ENCODE measurements at places on chromosomes 4 and X. TPM values are rescaled to one million over a fixed set of nuclear protein-coding genes. Genes with fewer than 3 reads are reported as not detected.

RPS6KA6 gene
- total RNA-seq, result 8.9 TPM

- DNase-seq, result peak; percentile 90
These were observed 10.2 kb downstream of the HNRNPH2 start for GRCh38 chrX:101417981-101418841.

DNA sequence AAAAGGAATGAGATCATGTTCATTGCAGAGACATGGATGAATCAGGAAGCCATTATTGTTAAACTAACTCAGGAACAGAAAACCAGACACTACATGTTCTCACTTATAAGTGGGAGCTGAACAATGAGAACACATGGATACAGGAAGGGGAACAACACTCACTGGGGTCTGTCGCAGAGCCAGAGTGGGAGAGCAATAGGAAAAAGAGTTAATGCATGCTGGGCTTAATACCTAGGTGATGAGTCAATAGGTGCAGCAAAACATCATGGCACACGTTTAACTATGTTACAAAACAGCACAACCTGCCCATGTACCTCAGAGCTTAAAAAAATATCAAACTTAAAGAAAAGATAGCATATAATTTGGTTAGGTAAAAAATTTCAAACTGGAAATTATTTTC, 281.4 kb downstream of the PABPC4L start:
- no peak for DNase-seq

GRCh38 chr4:88230969-88231771, 53.2 kb downstream of the PPM1K start:
- DNase-seq, result no peak

DNA sequence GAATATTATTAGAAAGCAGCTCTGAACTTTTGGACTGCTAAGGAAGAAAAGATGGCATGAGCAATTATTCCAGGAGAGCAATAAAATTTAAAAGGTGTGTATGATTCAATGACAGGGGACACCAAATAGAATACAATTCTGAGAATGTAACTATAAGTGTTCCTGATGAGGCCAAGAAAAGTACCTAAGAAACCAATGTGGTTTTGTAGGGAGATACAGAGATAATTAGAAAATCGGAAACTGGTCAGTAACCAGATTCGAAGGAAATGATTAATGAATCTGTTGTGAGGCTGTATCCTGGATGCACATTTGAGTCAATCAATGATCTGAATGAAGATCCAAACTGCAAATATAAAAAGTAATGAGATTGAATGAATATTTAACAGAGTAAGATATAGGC, 6.0 kb downstream of the NOA1 start:
- DNase-seq, result no peak

DNA sequence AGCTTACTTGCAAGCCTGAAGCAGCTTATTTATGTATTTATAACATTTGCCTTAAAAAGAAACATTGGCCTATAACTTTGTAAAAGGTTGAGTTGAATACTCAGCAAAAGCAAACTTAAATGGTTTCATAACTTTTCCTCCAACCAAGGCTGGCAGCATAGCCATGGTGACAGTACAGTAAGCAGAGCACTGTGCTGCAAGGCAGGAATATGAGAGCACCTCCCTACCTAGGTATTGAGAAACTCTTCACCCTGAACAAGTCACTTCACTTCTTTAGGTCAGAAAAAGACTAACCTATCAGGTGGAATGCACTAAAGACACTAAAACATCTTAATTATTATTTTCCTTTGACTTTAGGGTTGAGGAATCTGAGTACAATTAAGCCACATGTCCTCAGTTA, 63.9 kb upstream of the GYPA start:
- DNase-seq, result no peak

GRCh38 chr4:48205626-48206025, 64.0 kb downstream of the TEC start:
- no peak for DNase-seq

ZNF732 gene
- total RNA-seq, result 0.23 TPM

GRCh38 chr4:110055158-110055768, 142.6 kb downstream of the EGF start:
- no peak for DNase-seq

- no peak for DNase-seq
These were observed 69.8 kb downstream of the ZFX start for GRCh38 chrX:24219320-24219719.

Measured in posterior vena cava (tissue), 2 donors.